ENCODE measurements at places on chromosomes 13 and 19.

- no peak for DNase-seq
These were observed 57.2 kb downstream of the WASF3 start for GRCh38 chr13:26614721-26615120.

- DNase-seq: no peak
These were observed 2.2 kb downstream of the ZNF100 start for GRCh38 chr19:21765151-21765550.

DNA sequence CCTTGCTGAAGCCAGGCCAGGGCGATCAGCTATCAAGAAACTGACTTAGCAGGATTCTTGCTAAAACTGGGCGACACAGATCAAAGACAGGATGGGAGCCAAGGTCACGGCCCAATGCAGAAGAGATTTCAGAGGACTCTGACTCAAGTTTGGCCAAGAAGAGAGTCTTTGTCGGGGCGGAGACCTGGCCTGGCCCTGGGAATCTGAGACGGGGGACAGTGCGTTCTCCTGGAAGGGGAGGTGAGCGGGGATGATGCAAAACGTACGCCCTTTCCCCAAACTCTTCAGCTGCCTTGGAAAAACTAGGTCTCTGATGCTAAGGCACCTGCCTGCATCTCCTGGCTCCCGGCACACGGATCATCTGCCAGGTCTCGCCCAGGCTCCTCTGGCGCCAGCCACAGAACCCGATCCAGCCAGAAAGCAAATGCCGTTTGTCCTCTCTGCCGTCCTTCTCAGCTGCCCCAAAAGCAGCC, 9.8 kb downstream of the MVB12A start:
- DNase-seq: no peak

- no peak for DNase-seq
These were observed 12.0 kb downstream of the FPR2 start for GRCh38 chr19:51772977-51773376.

DNA sequence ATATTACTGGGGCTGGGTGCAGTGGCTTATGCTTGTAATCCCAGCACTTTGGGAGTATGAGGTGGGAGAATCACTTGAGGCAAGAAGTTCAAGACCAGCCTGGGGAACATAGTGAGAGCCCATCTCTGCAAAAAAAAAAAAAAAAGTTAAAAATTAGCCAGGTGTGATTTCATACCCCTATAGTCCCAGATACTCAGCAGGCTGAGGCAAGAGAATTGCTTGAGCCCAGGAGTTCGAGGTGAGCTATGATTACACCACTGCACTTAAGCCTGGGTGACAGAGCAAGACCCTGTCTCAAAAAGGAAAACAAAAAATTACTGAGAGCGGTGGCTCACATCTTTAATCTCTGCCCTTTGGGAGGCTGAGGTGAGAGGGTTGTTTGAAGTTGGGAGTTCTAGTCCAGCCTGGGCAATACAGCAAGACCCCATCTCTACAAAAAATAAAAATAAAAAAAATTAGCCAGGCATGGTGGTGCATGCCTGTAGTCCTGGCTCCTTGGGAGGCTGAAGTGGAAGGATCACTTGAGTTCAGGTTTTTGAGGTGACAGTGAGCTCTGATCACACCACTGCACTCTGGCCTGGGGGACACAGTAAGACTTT, 87.5 kb downstream of the ZMYM2 start:
- no peak for DNase-seq

DNA sequence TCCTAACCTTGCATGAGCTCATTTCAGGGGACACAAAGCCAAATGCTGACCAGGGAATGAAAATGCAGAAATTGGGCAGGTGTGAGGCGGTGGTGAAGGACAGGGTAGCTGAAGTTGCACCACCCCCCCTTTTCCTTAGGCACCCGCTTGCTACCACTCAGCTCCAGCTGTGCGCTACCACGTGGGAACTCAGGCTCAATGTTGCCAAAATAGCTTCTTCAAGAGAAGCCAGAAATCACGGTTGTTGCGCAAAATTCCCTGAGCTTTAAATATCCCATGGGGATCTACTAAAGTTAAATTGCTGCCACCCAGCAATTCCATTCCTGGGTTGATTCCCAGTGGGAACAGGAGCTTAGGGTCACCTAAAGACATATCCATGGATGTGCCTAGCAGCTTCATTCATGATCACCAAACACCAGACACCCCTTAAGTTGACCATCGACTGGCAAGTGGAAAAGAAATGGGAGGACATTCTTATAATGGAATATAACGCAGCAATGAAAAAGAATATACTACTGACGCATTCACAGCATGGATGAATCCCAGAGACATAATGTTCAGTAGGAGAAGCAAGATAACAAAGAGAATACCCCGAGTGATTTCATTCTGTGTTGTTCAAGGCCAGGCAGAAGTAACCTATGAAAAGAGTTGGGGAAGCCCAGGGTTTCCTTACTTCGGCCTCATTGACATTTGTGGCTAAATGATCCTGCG, 12.8 kb upstream of the ADGRL1 start:
- DNase-seq: no peak

GRCh38 chr13:37666036-37666435, 67.5 kb upstream of the POSTN start:
- DNase-seq: no peak

- no peak for DNase-seq
These were observed 3.1 kb upstream of the SPIB start for GRCh38 chr19:50415661-50416033.

DNA sequence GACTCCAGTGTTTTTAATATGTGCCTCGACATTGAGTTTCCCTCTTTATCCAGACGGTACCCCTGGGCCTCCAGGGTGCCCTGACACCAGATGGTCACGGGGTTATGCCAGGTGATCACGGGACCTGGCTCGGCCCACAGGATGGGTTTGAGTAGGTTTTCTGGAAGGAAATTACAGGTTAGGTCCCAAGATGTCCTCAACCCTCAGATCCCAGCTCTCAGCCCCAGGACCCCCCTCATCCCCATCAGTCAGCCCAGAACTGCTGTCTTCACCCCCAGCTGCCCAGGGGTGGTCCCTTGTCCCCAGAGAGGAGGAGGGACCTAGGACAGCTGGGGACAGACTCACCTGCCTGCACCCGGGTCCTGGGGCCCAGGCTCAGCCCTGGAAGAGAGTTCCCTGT, 441 bp downstream of the LILRA4 start:
- no peak for DNase-seq

GRCh38 chr13:63305641-63306133, 1890.0 kb upstream of the PCDH20 start:
- no peak for DNase-seq

- no peak for DNase-seq
These were observed 25.3 kb downstream of the TM9SF2 start for GRCh38 chr13:99526549-99526948.

GRCh38 chr13:101231751-101232428, 184.4 kb downstream of the NALCN start:
- no peak for DNase-seq

DNA sequence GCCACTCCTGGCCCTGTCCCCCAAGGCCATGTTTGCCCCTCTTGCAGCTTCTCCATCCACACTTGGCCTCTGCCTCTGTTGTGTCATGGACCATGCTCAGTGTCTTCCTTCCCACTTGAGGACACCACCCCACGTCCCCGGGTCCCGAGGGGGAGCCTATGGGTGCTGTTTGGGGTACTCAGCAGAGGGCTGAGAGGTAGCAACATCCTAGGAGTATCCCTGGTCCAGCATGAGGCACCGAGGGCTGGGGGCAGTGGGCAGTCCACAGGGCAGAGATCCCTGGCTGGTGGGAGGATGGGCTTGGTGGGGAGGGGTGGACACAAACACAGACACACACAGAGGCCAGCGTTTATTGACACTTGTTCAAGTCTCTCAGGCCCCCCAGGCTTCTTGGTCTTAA, 1.7 kb downstream of the COX7A1 start:
- no peak for DNase-seq

DNA sequence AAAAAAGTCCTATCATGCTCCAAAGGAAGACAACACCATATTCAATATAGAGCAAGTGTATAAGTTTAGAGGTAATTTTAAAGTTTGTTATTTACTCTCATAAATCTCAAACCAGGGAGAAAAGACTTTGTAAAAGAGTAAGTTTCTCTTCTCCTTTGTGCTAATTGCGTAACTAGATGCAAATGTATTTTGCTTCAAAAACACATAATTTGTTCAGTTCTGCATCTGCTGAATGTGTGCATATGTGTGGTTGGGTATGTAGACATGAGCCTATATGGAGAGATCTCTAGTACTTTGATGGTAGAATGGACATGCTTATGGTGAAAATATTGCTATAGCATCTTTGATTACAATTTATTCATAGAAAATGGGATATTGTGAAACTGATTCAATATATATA, 17.8 kb upstream of the MIR17HG start:
- DNase-seq: no peak

DNA sequence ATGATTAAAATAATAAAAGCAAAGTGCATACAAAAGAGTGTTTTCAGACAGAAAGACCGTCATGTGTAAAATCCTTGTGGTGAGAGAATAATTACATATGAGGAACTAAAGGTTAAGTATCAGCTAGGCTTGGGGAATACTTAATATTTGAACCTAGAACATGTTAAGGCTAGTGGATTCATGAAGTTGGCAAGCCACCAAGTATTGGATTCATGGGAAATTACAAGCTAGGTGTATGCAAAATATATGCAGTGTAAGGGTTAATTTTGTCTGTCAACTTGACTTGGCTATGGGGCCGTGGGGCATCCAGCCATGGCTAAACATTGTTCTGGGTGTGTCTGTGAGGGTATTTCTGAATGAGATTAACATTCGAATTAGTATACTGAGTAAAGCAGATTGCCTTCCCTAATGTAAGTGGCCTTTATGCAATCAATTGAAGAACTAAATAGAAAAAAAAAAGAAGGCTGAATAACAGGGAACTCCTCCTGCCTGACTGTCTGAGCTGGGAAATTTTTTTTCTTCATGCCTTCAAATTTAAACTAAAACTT, 533.5 kb upstream of the KLF12 start:
- no peak for DNase-seq

- no peak for DNase-seq
These were observed 108.1 kb downstream of the OLFM4 start for GRCh38 chr13:53136554-53137215.

- DNase-seq: no peak
These were observed 644.9 kb upstream of the PCDH20 start for GRCh38 chr13:62060570-62060969.

DNA sequence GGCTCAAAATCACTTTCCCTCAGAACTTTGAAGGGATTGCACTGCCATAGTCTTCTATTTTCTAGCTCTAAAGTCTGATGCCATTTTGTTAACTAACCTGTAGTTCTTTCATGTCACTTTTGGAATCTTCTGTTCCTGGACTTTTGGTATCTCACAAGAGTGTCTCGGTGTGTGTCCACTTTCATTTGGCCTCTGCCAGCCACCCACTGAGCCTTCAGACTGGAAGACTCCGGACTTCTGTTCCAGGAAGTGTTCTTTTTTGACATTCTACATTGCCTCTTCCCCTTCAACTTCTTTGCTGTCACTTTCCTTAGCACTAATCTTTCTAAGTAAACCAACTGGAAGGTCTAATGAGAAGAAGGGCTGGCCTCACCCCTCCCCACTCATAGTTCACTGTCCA, 25.0 kb upstream of the LAMP1 start:
- DNase-seq: no peak

DNA sequence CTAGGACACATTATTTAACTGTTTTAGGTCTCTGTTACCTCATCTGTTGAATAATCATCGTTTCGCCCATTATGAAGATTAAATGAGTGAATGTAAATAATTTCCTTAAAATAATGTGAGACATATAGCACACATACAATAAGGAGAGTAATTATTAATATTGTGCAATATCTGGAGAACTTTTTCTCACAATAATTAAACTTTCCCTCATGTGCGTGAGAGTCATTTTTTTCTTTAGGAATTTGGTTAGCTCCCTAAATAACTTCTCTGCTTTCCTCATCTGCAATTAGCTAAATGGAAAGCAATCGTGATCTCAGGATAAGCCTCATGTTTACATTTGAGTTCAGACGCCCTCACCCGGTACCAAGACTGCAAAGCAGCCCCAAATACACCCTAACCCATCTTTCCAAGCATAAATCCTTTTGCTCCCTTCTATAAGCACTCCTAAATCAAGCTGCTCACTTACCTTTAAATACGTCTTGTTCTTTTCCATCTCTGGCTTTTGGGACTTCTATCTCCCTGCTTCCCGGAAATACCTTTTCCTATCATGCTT, 78.8 kb downstream of the MZT1 start:
- DNase-seq: no peak

DNA sequence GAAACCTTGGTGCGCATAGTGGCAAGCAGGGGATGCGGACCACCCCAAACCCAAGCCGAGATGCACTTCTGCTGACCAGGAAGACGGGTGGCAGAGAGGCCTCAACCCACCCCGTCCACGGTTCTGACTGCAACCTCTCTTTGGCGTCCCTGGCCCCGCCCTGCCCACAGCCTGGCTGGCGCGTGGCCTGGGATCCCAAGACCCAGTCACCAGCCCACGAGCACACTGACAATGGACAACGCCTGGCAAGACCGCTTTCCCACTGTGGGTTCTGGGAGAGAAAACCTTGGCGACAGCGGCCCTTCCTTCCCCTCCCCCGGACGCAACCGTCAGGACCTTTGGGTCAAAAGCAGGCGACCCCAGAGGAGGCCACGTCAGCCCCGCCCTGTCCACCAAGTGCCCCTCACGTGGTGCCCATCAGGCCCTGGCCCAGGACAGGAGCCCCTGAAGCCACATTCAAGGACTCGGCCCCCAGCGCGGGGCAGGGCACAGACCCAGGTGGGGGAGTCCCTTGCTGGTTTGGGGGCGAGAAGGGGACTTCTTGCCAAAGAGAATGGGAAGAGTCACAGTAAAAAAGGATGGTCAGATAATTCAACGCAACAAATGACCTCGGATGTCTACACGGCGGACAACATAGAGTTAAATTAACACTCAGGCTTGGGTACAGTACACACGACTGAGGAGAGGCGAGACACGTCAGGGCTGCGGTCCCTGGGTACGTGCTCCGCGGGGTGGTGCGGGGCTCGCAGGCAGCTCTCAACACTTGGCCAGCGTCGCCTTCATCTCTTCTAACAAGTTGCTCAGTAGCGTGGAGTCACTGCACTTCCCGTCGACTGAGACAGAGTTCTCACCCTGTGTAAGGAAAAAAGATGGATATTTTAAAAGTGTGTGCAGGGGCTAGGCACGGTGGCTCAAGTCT, 5.0 kb downstream of the IZUMO4 start:
- DNase-seq: no peak

GRCh38 chr13:59452189-59452890, 711.4 kb downstream of the DIAPH3 start:
- no peak for DNase-seq

GRCh38 chr19:21130097-21130775, 11.6 kb upstream of the ZNF431 start:
- no peak for DNase-seq

Measured in central memory CD4-positive, alpha-beta T cell (primary cell).